Muscle of arm (tissue), 14 donors: ENCODE measurements at places on chromosomes 12 and 14. TPM values are rescaled to one million over a fixed set of nuclear protein-coding genes. Genes with fewer than 3 reads are reported as not detected.
A peak's percentile ranks its signal among the peaks of the same experiment; 100 is the strongest.

GRCh38 chr12:25322351-25322750 is 71.6 kb upstream of the KRAS start:
- DNase-seq, result no peak

- no peak for DNase-seq
Measured at GRCh38 chr14:23078692-23079116, 16.2 kb downstream of the ACIN1 start.

DNA sequence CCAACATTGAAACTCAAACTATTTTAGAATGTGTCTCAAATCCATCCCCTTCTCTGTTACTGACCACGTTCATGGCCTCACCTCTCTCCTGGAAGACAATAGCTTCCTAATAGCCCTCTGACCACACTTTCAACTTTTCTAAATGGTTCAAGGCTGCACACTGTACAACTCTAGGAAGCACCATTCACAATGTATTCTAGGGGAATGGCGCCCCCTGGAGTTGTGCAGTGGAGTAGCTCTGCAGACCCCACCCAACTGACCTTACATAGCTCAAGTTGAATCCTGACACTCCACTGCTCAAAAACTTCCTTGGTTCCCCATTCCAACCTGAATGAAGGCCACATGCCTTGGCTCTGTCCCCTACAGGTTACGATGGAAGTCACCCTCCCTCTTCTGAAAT is 77.6 kb downstream of the GAS2L3 start:
- DNase-seq, result no peak

GRCh38 chr14:21455592-21455911 is 371 bp downstream of the CHD8 start:
- no peak for DNase-seq

- DNase-seq, result peak; percentile 78
Measured at GRCh38 chr14:102774391-102775153, 2.7 kb upstream of the TRAF3 start.

GRCh38 chr12:12521044-12521485 is 41.6 kb downstream of the DUSP16 start:
- no peak for DNase-seq

DNA sequence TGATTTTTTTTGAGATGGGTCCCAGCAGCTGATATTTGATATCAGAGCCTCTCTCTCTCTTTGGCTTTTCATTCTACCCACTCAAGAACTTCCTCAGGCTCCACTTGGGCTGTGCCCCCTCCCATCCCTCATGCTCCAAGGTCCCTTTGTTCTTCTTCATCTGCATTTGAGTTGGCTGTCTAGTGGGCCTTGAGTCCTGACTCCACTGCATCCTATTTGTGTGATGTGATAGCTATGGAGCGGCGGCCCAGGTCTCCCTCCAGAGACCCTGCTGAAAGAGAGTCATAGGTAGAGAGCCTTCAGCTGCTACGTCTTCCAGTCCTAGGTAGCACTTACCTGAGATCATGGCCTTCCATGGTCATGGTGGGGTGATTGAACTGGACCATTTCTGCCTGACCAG is 123.1 kb upstream of the VRK1 start:
- DNase-seq, result no peak

INHBE gene
- polyA plus RNA-seq, result 1.0 TPM

MYF5 gene
- polyA plus RNA-seq, result 29.4 TPM

CFAP54 gene
- polyA plus RNA-seq, result 0.53 TPM

INSM2 gene
- not detected for polyA plus RNA-seq

SLC22A17 gene
- polyA plus RNA-seq, result 16.8 TPM

CCDC184 gene
- 5.0 TPM for polyA plus RNA-seq

TEX52 gene
- polyA plus RNA-seq, result 0.28 TPM

RD3L gene
- polyA plus RNA-seq, result not detected
